ENCODE measurements at places on chromosomes 1 and 21.

GRCh38 chr1:234911787-234912186 is 216.8 kb downstream of the TOMM20 start:
- no peak for DNase-seq

DNA sequence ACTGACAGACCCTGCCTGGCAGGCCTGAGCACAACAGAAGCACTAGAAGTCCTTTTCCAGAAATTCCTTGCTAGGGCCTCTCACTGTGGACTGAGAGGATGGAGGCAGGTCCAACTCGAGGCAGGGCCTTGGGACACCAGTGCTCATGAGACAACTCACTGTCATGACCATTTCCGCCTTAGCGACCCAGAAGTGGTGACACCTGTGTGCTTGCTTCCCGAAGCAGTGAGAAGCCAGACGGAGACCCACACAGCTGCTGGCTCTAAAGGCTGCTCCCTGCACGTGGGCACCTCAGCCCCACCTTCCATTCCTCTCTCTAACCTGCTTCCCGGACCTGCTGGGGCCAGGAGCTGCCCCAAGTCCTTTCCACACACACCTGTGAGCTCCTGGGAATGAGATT is 33.0 kb downstream of the KCNC4 start:
- no peak for DNase-seq

- peak; percentile 85 for DNase-seq
Observed at GRCh38 chr1:202018468-202019234, 8.3 kb downstream of the ELF3 start.

DNA sequence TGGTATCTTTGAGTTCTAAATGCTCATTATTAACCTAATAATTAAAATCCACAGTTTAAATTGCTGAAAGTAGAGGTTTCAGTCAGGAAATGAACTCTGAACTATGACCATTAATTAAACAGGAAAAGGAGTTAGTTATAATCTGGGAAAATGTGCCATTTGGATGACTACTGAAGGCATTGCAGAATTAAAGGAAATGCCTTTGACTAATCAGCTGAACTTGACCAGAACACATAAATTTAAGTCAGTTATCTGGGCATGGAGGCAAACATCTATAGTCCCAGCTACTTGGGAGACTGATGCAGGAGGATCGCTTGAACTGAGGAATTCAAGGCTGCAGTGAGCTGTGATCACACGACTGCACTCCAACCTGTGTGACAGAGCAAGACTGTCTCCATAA is 31.9 kb downstream of the SLC44A5 start:
- DNase-seq = no peak

- no peak for DNase-seq
Observed at GRCh38 chr1:181651276-181651675, 168.0 kb downstream of the CACNA1E start.
